ENCODE measurements at places on chromosomes 6 and 20. TPM values are rescaled to one million over a fixed set of nuclear protein-coding genes. Genes with fewer than 3 reads are reported as not detected.

DNA sequence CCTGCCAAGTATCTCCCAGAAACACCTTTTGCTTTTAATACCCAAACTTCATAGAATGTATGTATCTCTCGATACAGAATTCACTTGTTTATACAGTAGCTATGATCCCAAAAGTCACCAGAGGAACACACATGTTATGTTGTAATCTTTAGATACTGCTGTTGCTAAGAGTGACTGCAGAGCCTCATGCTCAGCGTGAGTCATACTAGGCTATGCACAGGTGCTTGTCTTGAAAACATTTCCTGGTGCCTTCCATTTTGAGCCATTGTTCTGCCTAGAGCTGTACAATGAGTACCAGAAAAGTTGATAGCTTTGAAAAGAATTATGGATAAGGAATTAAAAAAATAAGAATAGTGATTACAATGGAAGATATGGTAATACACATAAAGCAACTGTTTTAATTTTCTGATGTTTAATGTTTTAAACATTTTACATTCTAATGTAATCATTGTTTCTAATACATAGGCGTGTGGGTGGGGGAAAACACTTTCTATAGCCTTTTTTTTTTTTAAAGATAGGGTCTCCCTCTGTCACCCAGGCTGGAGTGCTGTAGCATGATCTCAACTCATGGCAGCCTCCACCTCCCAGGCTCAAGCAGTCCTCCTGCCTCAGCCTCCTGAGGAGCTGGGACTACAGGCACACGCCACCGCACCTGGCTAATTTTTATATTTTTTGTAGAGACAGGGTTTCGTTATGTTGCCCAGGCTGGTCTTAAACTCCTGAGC, 79.4 kb downstream of the CD24 start:
- DNase-seq: no peak

- no peak for DNase-seq
Observed at GRCh38 chr20:46572153-46572552, 21.7 kb upstream of the OCSTAMP start.

DNA sequence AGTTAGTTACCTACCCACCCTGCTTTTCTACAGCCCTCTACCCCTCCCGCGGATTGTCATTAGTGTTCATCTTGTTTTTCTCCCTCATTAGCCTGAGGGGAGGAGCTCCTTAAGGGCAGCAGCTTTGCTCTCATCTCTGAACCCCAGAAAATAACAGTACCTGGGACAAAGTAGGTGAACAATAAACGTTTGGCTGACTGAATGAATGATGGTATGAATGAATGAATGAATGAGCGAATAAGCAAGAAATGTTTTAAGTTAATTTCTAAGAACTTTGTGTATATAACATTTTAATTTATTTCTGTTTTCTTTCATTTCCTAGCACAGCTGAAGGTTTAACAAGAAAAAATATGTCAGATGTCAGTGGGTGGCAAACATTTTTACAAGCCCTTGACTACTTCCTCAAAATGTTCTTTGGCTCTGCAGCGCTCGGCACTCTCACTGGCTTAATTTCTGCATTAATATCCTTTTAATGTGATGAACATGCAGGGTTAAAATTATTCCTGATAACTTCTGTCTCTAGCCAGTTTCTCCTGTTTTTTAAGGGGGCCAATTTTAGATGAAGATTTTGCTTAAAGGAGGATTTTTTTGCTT, 50.1 kb downstream of the SLC9A8 start:
- no peak for DNase-seq

- peak; percentile 48 for DNase-seq
Observed at GRCh38 chr6:161029195-161029809, 37.7 kb downstream of the MAP3K4 start.

Gene MRPS18A
- total RNA-seq: 54.1 TPM

DNA sequence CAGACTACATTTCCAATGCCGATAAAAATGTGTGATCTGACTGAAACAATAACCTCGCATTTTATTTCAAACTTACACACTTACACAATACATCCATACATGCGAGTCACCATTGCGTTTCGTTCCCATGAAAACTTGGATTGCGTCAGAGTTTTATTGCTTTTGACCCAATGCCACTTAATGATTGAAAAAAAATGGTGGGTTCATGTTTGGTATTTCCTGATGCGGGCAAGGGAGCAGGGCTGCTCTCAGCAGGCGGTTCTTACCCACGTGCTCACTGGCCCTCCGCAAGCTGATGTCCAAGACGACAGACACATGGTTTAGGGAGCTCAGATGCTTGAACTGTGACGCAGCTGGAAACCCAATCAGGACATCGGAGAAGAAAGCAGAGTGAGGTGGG, 281.0 kb upstream of the SULF2 start:
- no peak for DNase-seq

GRCh38 chr6:143538374-143538773, 26.9 kb upstream of the FUCA2 start:
- no peak for DNase-seq

- DNase-seq: no peak
Observed at GRCh38 chr6:137099689-137100403, 55.1 kb upstream of the IL20RA start.

- no peak for DNase-seq
Observed at GRCh38 chr6:150299873-150300485, 68.8 kb upstream of the IYD start.

- no peak for DNase-seq
Observed at GRCh38 chr20:38075161-38075998, 41.8 kb downstream of the RPRD1B start.

GRCh38 chr6:21003780-21004541, 469.7 kb downstream of the CDKAL1 start:
- DNase-seq: no peak

GRCh38 chr6:24757611-24758010, 17.1 kb upstream of the GMNN start:
- DNase-seq: no peak

DNA sequence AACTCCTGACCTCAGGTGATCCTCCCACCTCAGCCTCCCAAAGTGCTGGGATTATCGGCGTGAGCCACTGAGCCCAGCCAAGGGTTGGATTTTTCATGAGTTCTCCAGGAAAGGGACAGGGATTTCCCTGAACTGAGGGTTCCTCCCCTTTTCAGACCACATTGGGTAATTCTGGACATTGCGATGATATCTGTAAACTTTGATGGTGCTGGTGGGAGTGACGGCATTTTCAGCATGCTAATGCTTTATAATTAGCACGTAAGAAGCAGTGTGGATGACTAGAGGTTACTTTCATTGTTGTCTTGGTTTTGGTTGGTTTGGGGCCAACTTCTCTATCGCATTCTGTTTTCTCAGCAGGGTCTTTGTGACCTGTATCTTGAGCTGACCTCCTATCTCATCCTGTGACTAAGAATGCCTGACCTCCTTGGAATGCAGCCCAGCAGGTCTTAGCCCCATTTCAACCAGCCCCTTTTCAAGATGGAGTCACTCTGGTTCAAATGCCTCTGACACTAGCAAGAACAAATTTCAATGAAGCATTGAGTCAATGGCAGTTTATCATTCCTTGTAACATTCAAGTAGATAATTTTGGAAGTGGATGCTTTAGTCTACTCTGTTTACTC, 156.5 kb downstream of the TTLL2 start:
- no peak for DNase-seq

DNA sequence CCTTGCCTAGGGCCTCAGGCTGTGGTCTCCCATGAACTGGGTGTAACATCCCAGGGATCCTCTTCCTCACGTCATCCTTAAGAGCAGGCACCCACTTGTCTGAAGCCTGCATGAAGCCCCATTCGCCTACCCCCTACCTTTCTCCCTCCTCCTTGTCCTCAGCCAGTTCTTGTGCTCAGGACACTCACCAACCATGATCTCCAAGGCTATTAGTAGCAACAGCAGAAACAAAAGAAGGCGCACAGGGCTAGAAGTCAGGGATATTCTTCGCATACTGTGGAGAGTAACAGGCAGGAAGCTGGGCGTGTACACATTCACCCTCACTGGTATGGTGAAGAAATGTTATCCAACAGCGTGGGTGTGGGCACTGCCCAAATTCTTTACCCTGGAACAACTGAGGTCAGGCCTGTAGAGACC, 7.3 kb downstream of the RAET1E start:
- DNase-seq: no peak

- no peak for DNase-seq
Observed at GRCh38 chr6:52537001-52537753, 39.7 kb downstream of the TRAM2 start.

- DNase-seq: no peak
Observed at GRCh38 chr6:106473812-106474211, 113.3 kb downstream of the CRYBG1 start.
